ENCODE measurements at places on chromosomes 11 and 22. TPM values are rescaled to one million over a fixed set of nuclear protein-coding genes. Genes with fewer than 3 reads are reported as not detected.

MS4A4A gene
- 9.4 TPM for total RNA-seq

OR2AG1 gene
- total RNA-seq: not detected

MS4A1 gene
- 0.74 TPM for total RNA-seq

GPHA2 gene
- not detected for total RNA-seq

OR5M3 gene
- not detected for total RNA-seq

CRYBA4 gene
- not detected for total RNA-seq

- DNase-seq: no peak
These were observed 21.9 kb upstream of the GRIA4 start for GRCh38 chr11:105588001-105588400.

- DNase-seq: no peak
These were observed 85.2 kb downstream of the RELT start for GRCh38 chr11:73461335-73461840.

- no peak for DNase-seq
These were observed 195.0 kb downstream of the MAML2 start for GRCh38 chr11:96147906-96148486.
